ENCODE measurements at places on chromosomes 5 and 9. TPM values are rescaled to one million over a fixed set of nuclear protein-coding genes. Genes with fewer than 3 reads are reported as not detected.

IL9 gene
- not detected for total RNA-seq

ADAMTSL1 gene
- not detected for total RNA-seq

NPR3 gene
- not detected for total RNA-seq

ACTBL2 gene
- total RNA-seq = not detected

KLF9 gene
- total RNA-seq = 87.1 TPM

DNA sequence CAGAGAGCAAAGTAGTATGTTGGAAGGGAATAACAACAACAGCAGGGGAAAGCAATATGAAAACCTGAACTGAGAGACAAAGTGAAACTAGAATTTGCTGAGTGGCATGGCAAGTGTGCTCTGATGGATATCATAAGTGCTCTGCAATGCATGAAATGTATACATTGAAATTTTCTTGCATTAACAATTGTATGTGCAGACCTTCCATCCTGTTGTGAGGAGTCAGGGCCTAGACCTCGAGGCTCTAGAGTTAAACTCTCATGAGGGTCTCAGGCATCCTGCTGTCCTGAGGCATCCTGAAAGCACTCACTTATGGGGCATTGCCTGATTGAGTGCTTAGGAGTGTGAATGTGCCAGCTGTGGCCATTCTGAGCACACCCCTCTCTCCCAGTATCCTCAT, 1.1 kb downstream of the ECM2 start:
- DNase-seq = no peak

GRCh38 chr5:69285448-69286116, 47.0 kb downstream of the CCDC125 start:
- DNase-seq = no peak

DNA sequence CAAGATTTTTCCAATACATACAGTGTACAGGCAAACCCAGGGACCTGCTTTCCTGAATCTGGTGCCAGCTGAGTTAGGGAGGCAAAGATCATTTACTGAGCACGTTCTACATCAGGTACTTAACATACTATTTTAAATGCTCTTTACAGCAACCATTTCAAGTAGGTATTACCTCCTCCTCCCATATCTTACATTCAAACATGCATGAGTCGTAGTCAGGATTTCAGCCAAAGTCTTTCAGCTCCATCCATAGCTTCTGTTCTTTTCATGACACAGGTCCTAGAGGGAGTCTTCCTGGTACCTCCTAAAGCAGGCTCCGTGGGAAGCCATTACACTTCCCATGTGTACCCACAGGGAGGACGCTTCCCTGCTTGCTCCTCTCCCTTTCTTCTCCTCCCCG, 11.7 kb downstream of the KCNV2 start:
- no peak for DNase-seq

DNA sequence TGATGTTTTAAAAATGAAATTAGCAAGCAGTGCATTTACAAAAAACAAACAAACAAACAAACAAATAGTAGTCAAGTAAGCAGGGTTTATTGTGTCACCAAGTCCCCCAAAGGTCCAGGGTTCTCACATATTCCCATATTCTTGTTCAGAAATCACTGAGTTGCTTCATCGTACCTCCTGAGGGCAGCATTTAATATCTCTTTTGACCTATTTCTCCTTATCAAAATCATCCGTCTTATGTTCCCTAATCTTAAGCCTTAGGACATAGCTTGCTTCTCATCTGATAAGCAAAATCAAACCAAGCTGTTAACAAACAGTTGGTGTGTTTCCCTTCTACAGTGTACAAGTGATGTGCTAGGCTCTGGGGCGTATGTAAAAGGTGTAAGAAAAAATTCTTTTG, 109.5 kb upstream of the MAN2A1 start:
- DNase-seq = no peak

GRCh38 chr5:16663840-16664239, 47.0 kb upstream of the RETREG1 start:
- no peak for DNase-seq

DNA sequence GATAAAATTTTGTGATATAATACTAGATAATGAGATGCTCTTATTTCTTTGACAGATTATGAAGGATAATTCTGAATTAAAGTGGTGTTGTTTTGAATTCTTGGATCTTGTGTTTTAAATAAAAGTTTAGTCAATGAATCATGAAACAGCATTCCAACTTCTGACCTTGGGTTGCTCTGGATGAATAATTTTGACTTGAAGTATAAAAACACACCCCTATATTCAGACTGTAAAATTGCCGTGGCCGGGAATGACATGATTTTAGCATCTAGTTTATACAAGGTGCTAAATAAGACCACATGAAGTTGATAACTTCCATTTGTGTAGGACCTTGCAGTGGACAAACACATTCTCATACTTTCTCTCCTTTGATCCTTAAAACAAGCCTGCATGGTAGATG, 67.2 kb upstream of the DAP start:
- no peak for DNase-seq

DNA sequence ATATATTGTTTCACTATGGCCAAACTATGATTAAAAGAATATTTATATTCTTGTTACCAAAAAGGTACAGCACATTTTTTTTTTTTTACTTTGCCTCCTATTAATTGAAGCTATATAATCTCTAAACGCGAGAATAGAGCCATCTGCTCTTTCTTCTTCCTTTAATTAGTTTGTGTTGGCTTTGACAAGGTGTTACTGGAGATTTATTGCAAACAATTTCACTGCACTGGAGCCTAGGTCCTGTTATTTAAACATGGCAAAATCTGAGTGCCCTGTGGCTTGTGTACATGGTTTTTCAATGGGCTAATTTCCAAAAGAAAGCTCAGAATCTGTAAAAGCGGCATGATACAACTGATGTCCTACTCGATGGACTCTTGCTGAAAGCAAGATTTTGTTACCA, 40.8 kb upstream of the GABRG2 start:
- no peak for DNase-seq

GRCh38 chr5:1782385-1783215, 17.0 kb downstream of the MRPL36 start:
- DNase-seq = no peak

DNA sequence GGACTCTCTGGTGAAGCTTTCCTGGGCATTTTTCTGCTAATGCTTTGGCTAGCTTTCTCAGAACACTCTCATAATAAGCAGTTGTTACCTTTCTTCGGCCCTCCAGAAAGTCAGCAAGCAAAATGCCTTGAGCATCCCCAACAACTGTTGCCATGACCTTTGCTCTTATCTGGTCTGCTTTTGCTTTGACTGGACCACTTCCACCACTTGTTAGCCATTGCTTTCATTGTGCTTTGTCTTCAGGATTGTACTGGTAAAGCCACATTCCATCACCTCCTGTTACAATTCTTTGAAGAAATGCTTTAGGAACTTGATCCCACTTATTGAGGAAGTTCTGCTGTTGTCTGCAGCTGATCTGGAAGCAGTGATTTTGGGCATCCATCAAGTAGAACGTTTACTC, 35.7 kb downstream of the RAD50 start:
- no peak for DNase-seq

- DNase-seq = no peak
These were observed 166.0 kb downstream of the EBF1 start for GRCh38 chr5:158933494-158934318.

DNA sequence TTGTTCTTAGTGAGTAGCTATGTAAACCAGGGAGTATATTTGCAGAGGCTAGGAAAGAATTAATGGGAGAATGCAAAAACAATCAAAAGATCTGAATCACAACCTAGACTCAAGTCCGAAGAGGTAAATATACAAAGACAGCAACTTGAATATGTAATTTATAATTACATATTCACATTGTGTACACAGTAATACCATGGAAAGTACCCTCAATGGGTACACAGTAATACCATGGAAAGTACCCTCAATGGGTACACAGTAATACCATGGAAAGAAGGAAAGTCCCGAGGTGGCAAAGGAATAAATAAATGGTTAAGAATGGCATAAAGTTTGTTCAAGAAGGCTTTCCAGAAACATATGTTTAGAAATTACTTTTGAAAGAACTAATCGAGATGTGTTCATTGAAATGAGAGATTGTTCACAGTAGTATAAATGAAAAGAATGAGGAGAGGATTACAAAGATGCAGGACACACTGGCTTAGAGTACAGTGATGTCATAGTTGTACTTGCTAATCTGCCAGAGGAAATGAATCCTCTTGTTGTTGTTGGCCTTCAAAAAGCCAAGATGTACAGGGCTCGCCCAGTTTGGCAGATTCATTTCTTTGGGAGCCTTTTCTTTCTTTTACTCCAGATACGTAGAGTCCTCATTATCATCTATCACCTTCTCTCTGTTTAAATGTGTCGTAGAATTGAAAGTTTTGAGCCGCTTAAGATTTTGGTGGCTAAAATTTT, 116.0 kb downstream of the UNC13B start:
- no peak for DNase-seq

DNA sequence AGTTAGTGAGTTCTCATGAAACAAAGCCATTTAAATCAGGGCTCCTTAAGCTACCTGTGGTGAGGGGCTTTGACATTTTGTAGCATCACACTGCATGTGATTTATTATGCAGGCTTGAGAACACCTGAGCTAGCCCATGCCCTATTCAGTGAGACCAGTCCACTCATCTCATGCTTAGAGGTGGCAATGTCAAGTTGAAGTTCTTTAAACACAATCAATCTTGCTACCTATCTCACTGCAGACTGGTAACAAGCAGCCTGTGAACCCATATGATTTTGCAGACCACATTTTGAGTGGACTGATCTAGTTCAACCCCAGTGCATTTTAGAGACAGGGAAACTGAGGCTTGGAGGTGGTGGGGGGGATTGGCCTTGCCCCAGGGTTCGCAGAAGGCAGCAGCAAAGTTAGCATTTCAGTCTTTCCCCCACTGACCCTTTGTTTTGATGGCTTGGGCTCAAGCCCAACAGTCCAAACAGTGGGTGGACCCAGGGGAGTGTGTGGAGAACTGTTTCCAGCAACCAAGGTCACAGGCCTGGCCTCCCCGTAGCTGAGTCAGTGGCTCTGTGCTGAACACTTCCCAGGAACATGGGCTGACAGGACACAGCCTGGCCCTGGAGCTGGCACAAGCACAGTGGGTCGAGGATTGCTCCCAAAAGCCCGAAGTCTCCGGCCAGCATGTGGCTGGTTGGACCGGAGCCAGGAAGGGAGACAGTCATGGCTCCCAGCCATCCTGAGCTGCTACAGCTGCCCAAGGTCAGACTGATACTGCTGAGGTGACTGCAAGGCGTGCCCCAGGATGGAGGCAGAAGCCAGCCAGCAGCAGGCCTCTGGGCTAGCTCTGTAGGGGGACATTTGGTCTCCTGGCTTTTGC, 95.3 kb downstream of the RGS3 start:
- no peak for DNase-seq

DNA sequence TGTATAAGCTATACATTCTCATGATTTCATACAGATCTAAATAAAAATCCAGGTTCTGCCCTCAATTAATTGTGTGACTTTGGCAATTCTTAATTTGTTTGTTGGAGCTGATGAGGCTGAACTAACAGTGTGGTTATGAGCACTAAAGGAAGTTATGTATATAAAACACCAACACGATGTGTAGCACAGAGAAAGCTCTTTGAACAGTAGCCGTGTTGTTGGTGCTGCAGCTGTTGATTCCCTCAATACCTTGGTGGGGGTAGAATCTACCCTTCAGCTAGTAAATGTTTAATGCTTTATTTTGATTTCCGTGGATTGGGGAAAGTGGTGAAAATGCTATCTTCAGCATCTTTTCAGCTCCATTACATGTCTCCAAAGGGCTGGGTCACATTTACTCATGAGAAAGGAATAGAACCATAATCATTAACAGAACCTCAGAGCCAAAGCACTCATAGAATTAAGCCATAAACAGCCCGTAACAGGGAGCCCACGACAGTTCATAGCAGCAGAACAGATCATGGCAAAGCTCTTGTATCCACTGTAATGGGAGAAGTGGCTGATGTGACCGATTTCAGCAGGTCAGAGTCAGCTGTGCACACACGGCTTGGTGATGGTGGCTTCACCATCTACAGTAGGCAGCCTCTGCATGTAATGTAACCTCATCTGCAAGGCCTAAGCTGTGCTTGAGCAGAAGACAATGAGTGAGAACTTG, 332.7 kb downstream of the DIRAS2 start:
- DNase-seq = no peak

DNA sequence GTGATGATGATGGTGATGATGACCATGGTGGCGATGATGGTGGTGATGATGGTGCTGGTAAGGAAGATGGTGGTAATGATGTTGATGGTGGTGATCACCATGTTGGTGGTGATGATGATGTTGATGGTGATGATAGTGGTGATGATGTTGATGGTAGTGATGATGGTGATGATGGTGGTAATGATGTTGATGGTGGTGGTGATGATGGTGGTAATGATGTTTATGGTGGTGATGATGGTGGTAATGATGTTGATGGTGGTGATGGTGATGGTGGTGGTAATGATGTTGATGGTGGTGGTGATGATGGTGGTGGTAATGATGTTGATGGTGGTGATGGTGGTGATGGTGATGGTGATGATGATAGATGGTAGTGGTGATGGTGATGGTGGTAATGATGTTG, 20.7 kb upstream of the RXRA start:
- DNase-seq = no peak

DNA sequence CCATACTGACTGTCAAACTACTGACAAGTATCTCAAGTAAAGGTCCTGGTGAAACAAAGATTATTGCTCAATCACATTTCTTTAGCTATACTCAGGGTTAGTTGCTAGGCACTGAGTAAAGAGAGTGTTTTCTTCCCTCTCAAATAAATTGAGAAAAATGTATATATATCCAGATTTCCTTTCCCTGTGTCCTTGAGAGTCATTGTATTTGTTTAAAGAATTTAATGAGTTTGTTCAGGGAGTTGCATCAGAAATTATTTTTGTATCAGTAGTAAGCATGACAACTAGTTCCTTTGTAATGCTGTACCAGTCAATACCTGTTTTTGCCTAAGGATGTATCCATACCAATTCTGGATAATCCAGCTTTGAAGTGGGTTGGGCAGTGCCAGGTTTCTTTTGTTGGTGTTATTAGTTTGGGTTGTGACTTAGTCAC, 3.2 kb upstream of the ANKHD1 start:
- DNase-seq = no peak

DNA sequence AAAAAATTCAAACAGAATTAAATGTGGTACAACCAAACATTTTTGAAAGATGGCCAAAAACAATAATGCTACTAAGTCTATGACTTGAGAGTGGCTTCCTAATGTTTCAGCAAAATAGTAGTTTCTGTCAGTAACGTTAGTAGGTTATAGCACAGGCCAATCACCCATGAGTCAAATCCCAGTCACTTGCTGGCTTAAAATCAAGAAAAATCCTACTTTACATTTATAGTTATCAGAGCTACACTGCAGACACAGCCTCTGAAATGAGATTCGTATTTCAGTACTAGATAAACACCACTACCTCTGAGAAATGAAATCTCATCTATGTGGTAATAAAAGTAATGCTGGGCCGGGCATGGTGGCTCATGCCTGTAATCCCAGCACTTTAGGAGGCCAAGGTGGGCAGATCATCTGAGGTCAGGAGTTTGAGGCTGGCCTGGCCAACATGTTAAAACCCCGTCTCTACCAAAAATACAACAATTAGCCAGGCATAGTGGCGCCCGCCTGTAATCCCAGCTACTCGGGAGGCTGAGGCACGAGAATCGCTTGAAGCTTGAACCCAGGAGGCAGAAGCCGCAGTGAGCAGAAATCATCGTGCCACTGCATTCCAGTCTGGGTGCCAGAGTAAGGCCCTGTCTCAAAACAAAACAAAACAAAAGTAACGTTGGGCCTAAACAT, 6.1 kb downstream of the ZDHHC21 start:
- DNase-seq = no peak

- no peak for DNase-seq
These were observed 3.3 kb downstream of the FBN2 start for GRCh38 chr5:128534726-128535125.
